ENCODE measurements at places on chromosomes 16 and 17. TPM values are rescaled to one million over a fixed set of nuclear protein-coding genes. Genes with fewer than 3 reads are reported as not detected.
A peak's percentile ranks its signal among the peaks of the same experiment; 100 is the strongest.

GRCh38 chr16:85037050-85037410, 9.4 kb downstream of the KIAA0513 start:
- H3K4me3 ChIP-seq = no peak overlapping the region
- no peaks in the 10 kb centered on the region for H3K36me3 ChIP-seq
- no peak for DNase-seq

GRCh38 chr16:29745121-29745852, 503 bp downstream of the C16orf54 start:
- no peaks in the 10 kb centered on the region for H3K27me3 ChIP-seq
- peak overlapping the region; percentile 67 for H3K27ac ChIP-seq
- no peak for DNase-seq
- no peaks in the 10 kb centered on the region for H3K36me3 ChIP-seq

DNA sequence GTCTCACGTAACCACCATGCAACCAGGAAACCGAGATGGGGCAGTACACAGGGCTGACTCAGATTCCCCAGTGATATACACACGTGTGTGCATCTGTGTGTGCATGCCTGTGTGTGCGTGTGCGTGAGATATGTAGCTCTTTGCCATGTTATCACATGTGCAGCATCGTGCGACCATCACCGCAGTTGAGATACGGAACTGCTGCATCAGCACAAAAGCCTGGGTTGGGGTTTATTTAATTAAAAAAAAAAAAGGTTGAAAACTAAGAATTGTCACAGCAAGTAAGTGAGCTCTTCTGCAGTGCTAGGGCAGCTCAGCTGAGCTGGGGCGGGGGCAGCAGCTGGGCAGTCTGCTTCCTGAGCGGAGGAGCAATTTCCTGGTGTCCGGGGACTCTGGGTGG, 152.5 kb downstream of the RBFOX3 start:
- H3K4me1 ChIP-seq = no peaks in the 10 kb centered on the region
- DNase-seq = no peak
- no peaks in the 10 kb centered on the region for H3K27me3 ChIP-seq
- H3K27ac ChIP-seq = no peak overlapping the region
- H3K36me3 ChIP-seq = no peaks in the 10 kb centered on the region

DNA sequence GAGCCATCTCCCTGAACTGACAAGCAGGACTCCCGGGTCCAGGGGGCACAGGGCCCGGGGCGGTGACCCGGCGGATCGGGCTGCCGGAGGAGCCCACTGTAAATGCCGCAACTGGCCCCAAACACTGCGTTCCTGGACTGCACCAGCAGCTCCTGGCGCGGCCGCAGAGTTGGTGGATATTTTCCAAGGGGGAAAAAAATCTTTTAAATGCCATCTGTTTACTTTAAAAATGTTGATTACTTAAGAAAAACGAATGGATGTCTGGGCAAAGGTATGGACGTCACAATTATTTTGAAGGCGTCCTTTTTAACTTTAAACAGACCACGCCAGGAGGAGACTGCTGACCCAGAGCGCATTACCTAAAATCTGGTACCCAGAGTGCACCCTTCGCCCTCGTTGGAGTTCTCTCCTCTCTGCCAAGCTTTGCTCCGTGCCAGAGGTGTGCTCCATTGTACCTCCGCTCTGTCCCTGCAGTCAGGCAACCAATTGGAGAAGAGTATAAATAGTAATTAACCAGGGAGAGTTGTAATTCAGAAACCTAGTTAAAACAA, 3.4 kb downstream of the HS3ST3B1 start:
- H3K4me1 ChIP-seq = peaks cover 21% of the 10 kb centered on the region
- no peaks in the 10 kb centered on the region for H3K36me3 ChIP-seq
- no peak overlapping the region for H3K27ac ChIP-seq
- no peak for DNase-seq

GRCh38 chr16:75087375-75087979, 29.1 kb downstream of the LDHD start:
- H3K4me1 ChIP-seq = peaks cover 8% of the 10 kb centered on the region
- H3K27me3 ChIP-seq = no peaks in the 10 kb centered on the region
- no peaks in the 10 kb centered on the region for H3K36me3 ChIP-seq
- peak overlapping the region; percentile 15 for H3K27ac ChIP-seq
- DNase-seq = no peak
- H3K4me3 ChIP-seq = no peak overlapping the region

Gene ARHGDIG
- not detected for total RNA-seq

GRCh38 chr17:1829216-1829591, 498 bp downstream of the SMYD4 start:
- peak overlapping the region; percentile 93 for H3K4me3 ChIP-seq
- H3K27ac ChIP-seq = peak overlapping the region; percentile 93
- peaks cover 9% of the 10 kb centered on the region for H3K4me1 ChIP-seq
- DNase-seq = no peak
- no peaks in the 10 kb centered on the region for H3K27me3 ChIP-seq
- no peaks in the 10 kb centered on the region for H3K36me3 ChIP-seq
